ENCODE measurements at places on chromosomes 13 and 19.

DNA sequence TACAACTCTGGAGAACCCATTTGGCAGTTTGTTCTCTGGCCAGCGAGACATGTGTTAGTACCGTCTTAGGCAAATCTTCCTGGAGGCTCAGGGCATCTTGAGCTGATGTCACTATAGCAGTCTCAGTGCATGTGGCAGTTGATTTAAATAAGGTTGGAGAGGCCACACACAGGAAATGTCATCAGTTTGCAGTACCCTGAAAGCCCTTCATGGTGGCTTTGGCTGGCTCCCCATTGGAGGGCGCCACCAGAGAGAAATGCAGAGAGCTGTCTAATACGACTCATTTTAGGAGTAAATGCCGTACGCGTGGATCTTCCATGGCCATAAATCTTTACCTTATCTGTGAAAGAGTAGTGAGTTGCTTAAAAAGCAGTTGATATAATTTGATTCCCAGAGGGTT lies 163.1 kb downstream of the STK24 start:
- DNase-seq = no peak

DNA sequence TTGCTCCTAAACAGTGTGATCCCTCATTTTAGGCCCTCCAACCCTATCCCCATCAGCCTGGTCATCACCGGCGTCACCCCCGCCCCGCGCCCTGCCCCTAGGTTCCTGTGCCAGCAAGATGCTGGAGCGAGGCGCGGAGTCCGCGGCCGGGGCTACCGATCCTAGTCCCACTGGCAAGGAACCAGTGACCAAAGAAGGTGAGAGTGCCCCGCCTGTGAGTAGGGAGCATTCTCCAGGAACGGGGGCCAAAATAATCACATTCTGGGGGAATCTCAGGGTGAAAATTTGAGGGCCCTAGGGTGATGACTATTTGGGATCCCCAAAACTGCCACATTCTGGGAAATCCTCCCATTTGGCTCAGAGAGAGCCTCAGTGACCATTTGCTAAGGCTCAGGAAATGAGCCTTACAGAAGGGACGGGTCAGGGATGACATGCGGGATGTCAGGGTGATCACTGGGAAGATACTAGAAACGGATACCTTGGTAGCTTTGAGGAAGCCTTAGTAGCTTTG lies 1.4 kb downstream of the ZNF575 start:
- DNase-seq = no peak

- no peak for DNase-seq
Measured at GRCh38 chr19:16703677-16704076, 16.0 kb upstream of the NWD1 start.

- DNase-seq = no peak
Measured at GRCh38 chr13:87123987-87124784, 547.0 kb upstream of the SLITRK5 start.

DNA sequence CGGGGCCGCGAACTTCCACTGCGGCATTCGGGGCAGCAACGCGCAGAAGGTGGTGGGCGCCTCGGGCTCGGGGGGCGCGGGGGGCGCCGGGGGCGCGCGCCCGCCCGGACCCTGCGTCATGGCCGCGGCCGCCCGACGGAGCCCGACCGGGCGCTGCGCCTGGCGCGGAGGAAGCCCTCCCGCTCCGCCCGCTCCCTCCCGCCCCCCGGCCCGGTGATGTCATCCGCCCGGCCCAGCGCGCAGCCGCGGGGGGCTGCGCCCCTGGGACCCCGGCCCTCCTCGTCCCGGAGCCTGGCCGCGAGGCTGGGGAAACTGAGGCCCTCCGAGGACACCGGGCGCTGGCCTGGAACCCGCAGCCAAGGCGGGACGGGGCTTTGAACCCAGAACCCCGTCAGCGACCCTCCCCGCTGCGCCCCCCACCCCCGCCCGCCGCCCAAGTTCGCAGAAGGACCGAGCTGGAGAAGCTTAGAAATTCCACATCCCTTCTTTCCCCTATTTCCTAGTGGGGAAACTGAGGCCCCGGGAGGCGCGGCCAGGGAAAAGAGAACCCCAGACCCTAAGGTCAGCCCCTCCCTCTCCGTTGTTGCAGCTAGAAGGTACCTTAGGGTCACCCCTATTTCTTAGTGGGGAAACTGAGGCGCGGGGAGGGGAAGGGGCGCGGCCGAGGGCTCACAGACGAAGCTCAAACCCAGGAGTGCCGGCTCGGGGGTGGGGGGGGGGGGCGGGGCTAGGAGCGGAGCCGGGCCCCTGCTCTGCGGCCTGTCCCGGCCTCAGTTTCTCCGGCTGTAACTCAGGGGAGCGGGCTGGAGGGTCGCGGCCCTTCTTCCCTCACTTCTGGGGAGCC lies at the start of gene SHC2:
TSS of gene SHC2 (minus strand) at position 157 of the 844 bp plus-strand sequence. CDS start at position 120, 37 bp downstream.
- no peak for DNase-seq

- no peak for DNase-seq
Measured at GRCh38 chr13:97113231-97114001, 108.7 kb upstream of the MBNL2 start.

- no peak for DNase-seq
Measured at GRCh38 chr13:51957377-51958216, 53.7 kb downstream of the ATP7B start.
